Fibroblast of skin of left biceps (primary cell): ENCODE measurements at places on chromosomes 5 and 9.

GRCh38 chr9:15231788-15232635, 75.0 kb downstream of the TTC39B start:
- no peak for DNase-seq

DNA sequence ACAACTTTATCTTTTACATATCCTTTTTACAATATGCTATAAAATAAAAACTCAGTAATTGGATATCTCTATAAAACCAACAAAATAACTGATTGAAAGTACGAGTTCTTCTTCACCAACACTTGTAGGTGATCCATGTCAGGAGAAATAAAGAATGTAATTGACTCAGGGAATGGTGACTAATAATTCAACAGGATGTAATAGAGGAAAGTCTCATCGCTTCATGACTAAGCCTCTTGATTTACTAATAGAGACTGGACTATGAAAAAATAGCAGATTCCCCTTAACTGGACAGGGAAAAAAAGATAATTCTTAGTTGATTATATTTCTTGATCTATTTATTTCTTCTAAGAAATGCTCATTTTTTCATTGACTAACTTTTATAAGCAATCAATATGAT, 507.7 kb upstream of the PTGER4 start:
- peak; percentile 15 for DNase-seq

- no peak for DNase-seq
These were observed 752.4 kb upstream of the COX7C start for GRCh38 chr5:85865296-85865695.

- no peak for DNase-seq
These were observed 100.7 kb downstream of the GAS1 start for GRCh38 chr9:86846656-86847055.

DNA sequence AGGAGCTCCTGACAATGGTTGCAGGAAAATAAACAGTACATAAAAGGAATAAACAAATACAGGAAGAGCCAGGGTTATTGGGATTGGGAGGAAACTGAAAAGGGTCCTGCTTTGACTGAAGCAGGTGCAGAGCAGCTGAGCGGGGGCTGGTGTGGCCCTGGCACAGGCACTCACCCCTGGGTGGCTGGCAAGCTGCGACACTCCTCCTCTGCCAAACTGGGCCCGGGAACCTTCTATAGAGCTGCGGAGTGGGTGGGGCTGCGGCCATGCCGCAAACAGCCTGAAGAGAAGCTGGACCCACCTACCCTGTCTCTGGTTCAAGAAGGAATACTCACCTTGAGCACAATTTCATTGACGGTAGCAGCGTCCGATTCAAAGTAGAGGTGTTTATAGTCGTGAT, 182.5 kb downstream of the GAPVD1 start:
- no peak for DNase-seq

GRCh38 chr5:66368811-66369210, 224.7 kb downstream of the SREK1 start:
- no peak for DNase-seq

DNA sequence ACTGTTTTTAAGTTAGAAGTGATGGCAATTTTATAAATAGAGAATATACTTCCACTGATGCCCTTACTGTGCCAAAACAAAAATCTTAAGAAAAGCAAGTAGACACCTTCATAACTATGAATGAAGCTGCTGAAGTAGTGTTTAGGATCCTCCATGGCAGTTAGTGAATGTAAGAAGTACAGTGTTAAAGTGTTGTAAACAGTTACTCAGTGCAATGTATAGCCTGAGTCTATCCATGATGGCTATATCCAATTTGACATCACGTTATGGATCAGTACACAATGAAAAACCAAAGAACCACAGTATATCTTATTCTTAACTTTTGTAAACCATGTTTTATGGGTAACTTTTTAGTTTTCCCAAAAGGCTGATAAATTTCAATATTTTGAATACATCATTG, 7.1 kb downstream of the CCNG1 start:
- no peak for DNase-seq

DNA sequence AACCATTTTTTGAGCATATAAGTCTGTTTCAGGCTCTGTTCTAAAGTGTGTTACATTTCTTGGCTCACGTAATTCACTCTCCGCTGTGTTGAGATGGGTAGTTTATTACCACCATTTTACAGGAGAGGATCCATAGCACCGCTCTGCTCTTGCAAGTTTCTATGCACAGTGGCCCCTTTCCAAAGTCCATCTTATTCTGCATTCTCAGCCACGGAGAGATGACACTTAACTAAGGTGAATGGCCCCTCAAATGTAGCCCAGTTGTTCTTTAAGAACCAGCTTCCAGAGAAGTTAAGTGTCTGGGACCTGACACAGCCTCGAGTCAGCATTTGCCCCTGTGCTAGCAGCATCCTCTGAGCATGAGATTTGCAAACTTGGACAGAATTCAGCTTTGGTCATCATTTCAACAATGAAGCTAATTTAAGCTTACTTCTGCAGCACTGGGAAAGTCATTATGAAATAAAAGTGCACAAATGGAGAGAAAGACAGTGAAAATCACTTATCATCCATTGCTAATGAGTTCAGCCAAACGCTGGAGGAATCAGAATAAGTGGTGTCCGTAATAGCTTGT, 61.9 kb downstream of the FAM78A start:
- DNase-seq, result no peak

GRCh38 chr9:35227284-35227683, 65.5 kb downstream of the UNC13B start:
- DNase-seq, result no peak

GRCh38 chr9:18676525-18676924, 202.6 kb downstream of the ADAMTSL1 start:
- no peak for DNase-seq

DNA sequence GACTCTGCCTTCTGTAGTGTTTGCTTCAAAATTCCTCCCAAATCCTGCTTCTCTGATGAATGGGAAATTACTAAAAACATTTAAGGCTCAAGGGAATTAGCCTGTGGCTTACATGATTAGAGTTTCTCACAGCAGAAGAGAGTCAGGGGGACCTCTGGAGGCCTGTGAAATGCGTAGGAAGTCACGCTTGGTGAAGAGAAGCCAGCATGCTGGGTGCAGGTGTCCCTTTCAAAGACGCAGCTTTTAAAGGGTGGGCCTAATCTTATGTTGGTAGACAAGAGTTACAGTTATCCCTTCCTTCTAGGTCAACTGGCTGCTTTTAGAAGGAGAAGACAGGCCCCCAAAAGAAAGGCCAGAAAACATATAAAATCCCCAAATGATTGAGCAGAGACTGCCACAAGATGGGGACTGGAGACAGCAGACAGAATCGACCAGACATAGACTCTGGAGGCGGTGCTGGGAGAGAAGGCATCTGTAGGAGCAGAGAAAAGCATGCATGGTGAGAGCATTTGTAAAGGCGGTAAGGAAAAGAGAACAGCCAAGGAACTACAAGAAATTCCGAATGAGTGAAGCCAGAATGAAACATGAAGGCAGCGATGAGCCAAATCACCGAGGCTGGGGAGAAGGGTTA, 42.3 kb downstream of the B4GALT1 start:
- no peak for DNase-seq

- no peak for DNase-seq
These were observed 27.1 kb downstream of the GRAMD2B start for GRCh38 chr5:126450346-126450745.

DNA sequence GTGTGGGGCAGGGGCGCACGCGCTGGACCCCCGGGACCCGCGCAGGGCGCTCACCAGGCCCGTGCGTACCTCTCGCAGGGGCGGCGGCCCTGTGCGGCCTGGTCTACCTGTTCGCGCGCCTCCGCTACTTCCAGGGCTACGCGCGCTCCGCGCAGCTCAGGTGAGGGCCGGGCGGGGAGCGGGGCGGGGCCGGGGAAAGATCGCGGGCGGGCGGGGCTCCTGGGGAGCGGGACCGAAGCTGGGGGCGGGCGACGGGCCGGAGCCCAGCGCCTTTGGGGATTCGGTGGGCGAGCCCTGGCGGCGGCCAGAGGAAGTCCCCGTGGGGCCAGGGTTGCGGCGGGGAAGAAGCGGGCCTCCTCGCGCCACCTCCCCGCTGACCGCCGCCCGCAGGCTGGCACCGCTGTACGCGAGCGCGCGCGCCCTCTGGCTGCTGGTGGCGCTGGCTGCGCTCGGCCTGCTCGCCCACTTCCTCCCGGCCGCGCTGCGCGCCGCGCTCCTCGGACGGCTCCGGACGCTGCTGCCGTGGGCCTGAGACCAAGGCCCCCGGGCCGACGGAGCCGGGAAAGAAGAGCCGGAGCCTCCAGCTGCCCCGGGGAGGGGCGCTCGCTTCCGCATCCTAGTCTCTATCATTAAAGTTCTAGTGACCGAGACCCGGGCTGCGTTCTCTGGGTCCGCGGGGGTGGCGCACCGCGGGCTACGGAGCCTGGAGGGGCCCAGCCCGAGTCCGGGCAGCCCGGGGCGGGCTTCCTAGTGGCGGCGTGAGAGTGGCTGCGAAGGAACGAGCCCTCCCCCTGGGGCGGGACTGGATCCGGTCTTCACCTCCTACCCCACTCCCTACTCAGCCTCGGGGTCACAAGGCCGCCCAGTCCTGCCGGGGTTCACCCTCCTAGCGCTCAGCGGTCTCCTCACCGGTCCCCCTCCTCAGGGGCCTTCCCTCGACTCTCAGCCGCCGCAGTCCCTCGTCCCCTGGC, 2.4 kb downstream of the LTC4S start:
- no peak for DNase-seq

DNA sequence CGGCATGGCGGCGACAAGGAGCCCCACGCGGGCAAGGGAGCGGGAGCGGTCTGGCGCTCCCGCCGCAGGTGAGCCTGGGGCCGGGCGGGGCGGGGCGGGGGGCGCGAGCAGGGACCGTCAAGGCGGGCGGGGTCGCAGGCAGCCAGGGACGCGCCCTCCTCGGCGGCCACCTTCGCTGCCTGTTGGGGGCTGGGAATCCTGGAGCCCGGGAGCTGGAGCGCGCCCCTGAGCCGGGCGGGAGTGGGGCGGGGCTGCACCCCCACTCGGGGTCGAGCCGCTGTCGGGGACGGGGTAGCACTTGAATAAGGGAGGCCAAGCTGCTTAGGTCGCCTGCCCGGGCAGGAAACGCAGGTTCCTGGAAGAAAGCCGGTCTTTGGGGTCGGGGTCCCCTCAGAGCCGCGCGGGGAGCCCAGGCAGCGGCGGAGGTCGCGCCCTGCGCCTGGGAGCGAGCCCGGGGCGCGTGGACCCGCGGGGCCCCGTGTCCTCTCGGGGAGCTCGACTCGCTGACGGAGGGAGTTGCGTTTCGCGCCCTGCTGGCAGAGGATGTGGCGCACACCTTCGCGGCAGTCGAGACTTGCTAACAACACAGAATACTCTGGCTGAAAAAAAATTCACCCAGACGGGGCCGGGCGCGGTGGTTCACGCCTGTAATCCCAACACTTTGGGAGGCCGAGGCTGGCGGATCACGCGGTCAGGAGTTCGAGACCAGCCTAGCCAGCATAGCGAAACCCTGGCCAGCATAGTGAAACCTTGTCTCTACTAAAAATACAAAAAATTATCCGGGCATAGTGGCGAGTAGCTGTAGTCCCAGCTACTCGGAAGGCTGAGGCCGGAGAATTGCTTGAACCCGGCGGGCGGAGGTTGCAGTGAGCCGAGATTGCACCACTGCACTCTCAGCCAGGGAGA, 552 bp downstream of the OTULINL start:
- DNase-seq, result no peak

DNA sequence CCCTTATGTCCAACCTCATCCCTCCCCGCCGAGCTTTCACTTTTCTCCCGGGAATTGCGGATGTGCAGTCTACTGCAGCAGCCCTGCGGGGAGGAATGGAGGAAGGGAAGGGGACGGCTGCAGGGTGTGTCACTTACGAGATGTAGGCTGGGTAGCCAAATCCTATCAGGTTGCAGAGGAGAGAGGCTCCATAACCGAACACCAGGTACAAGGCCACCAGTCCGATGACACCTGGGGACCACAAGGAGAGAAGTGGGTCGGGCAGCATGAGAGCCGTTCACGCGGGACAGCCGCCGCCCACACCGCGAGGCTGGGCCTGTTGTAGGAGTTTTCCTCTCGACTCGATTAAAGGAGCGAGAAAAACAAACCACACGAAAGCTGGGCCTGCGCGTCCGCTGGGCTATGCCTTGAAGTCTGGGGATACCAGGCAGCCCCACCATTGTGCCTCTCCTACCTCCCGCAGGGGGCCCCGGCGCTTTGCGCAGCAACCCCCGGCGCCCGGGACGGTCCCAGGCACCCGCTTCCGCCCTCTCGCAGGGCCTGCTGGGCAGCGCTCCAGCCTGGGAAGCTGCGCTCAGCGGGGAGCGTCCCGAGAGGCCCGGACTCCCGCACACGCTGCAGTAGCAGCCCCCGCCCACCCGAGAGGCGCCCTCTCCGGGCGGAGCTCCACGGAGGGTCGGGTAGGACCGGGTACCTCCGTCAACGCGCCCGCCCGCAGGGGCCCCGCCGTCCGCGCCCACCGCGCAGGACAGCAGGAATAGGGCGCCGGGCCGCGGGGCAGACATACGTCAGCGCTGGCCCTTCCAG, 798 bp downstream of the REEP5 start:
- DNase-seq, result no peak

GRCh38 chr9:121811140-121811539, 159.7 kb downstream of the DAB2IP start:
- DNase-seq, result no peak

DNA sequence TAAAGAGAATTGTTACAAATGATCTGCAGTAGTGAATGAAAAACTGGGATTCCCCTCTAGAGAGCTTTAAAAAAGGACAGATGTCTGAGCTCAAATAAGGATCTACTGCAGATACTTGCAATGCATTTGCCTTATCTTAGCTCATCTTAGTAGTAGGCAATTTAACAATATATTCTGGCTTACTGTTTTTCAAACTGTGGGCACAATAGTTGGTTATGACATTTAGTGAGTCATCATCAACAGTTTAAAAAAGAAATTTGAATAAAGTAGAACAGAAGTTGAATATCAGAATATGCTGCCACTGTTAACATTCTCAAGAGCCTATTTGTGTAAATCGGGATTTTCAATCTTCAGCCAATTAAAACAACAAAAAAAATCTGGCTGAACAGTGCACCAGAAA, 6.7 kb upstream of the CAST start:
- DNase-seq, result no peak

GRCh38 chr5:59128646-59129290, 545.9 kb downstream of the RAB3C start:
- DNase-seq, result no peak

GRCh38 chr5:150508277-150508640, 328 bp downstream of the NDST1 start:
- DNase-seq, result no peak
